ENCODE measurements at places on chromosomes 6 and 20. TPM values are rescaled to one million over a fixed set of nuclear protein-coding genes. Genes with fewer than 3 reads are reported as not detected.
A peak's percentile ranks its signal among the peaks of the same experiment; 100 is the strongest.

GRCh38 chr6:12769556-12770256, 53.1 kb downstream of the PHACTR1 start:
- no peak for DNase-seq
- peaks cover 8% of the 10 kb centered on the region for H3K27me3 ChIP-seq
- no peaks in the 10 kb centered on the region for H3K36me3 ChIP-seq
- H3K4me3 ChIP-seq, result no peak overlapping the region

DNA sequence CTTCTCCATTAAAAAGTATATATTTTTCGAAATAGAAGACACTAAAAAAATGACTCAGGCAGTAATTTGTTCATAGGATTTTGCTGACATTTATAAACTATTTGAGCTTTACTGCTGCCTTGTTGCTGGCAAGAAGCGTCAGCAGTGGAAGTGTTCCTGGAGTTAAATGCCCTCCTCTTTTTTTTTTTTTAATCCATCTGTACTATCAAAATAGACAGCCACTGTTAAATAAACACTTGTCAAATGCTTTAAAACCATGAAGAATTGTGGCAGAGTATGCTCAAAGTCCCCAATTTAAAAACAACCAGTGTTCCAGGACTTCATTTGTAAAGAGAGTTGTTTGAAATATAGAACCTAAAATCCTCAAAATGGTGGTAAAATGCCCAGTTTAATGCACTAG, 253.8 kb downstream of the NKAIN2 start:
- no peaks in the 10 kb centered on the region for H3K27me3 ChIP-seq
- H3K36me3 ChIP-seq, result no peaks in the 10 kb centered on the region
- H3K4me3 ChIP-seq, result no peak overlapping the region
- peaks cover 3% of the 10 kb centered on the region for H3K4me1 ChIP-seq
- H3K27ac ChIP-seq, result no peak overlapping the region

- peaks cover 2% of the 10 kb centered on the region for H3K36me3 ChIP-seq
- DNase-seq, result no peak
These were observed 34.2 kb upstream of the RPN2 start for GRCh38 chr20:37144856-37145404.

The FNDC1 gene
- total RNA-seq, result 0.04 TPM

- no peak within 1 kb of the TSS for H3K4me3 ChIP-seq
- H3K27me3 ChIP-seq, result peaks cover 59% of the 10 kb centered on the region
- peak; percentile 56 for DNase-seq
- no peaks in the 10 kb centered on the region for H3K4me1 ChIP-seq
These were observed at the start of gene HRH3 for GRCh38 chr20:62219992-62220665. TSS of gene HRH3 (minus strand) at chr20:62220278. CDS start at chr20:62219970, 308 bp downstream.

GRCh38 chr20:29878281-29878741, 1379.2 kb upstream of the DEFB115 start:
- no peak for DNase-seq
- H3K4me3 ChIP-seq, result peak overlapping the region; percentile 11
- no peak overlapping the region for H3K27ac ChIP-seq
- no peaks in the 10 kb centered on the region for H3K36me3 ChIP-seq

The OLIG3 gene
- 0.21 TPM for total RNA-seq

The SYCP2L gene
- total RNA-seq, result not detected

- DNase-seq, result peak; percentile 43
- peaks cover 3% of the 10 kb centered on the region for H3K36me3 ChIP-seq
- no peak overlapping the region for H3K27ac ChIP-seq
- peaks cover 19% of the 10 kb centered on the region for H3K4me1 ChIP-seq
These were observed 15.6 kb upstream of the UBE2J1 start for GRCh38 chr6:89368107-89368506.

GRCh38 chr20:14505476-14505875, 168.1 kb upstream of the FLRT3 start:
- no peak overlapping the region for H3K27ac ChIP-seq
- no peaks in the 10 kb centered on the region for H3K4me1 ChIP-seq
- no peak for DNase-seq
- H3K36me3 ChIP-seq, result no peaks in the 10 kb centered on the region

GRCh38 chr6:3915076-3915791, 66.1 kb downstream of the FAM50B start:
- H3K4me1 ChIP-seq, result peaks cover 25% of the 10 kb centered on the region
- H3K4me3 ChIP-seq, result no peak overlapping the region
- H3K27me3 ChIP-seq, result peaks cover 60% of the 10 kb centered on the region
- H3K27ac ChIP-seq, result no peak overlapping the region
- peak; percentile 10 for DNase-seq
- no peaks in the 10 kb centered on the region for H3K36me3 ChIP-seq

GRCh38 chr6:69631552-69632346, 165.1 kb downstream of the LMBRD1 start:
- H3K4me3 ChIP-seq, result no peak overlapping the region
- DNase-seq, result no peak
- H3K27me3 ChIP-seq, result peaks cover 20% of the 10 kb centered on the region
- no peak overlapping the region for H3K27ac ChIP-seq

GRCh38 chr6:157861814-157862213, 38.8 kb downstream of the SNX9 start:
- H3K4me1 ChIP-seq, result peaks cover 76% of the 10 kb centered on the region
- DNase-seq, result no peak
- peaks cover 66% of the 10 kb centered on the region for H3K36me3 ChIP-seq
- H3K27ac ChIP-seq, result no peak overlapping the region
- H3K4me3 ChIP-seq, result no peak overlapping the region

The RWDD2A gene
- total RNA-seq, result 1.2 TPM

DNA sequence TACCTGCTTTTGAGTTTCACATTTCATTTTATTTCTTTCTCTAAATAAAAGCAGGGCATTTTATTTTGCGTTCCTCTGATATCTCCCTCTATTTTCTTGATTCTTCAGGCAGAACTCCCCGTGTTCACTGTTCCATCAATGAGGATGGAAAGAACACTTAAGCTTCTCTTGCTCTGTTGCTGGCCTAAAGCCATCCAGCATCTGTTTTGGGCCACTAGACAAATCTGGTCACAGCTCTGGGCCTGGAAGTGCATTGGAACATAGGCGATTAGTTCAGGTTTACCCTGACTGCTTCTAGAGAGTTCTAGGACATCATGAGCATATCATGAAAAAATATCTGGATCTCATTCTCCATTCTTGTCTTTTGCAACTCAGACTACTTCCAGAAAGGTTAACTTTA, 611.2 kb downstream of the UTRN start:
- no peaks in the 10 kb centered on the region for H3K27me3 ChIP-seq
- no peak for DNase-seq
- peaks cover 3% of the 10 kb centered on the region for H3K4me1 ChIP-seq
- H3K27ac ChIP-seq, result no peak overlapping the region
- H3K36me3 ChIP-seq, result no peaks in the 10 kb centered on the region

DNA sequence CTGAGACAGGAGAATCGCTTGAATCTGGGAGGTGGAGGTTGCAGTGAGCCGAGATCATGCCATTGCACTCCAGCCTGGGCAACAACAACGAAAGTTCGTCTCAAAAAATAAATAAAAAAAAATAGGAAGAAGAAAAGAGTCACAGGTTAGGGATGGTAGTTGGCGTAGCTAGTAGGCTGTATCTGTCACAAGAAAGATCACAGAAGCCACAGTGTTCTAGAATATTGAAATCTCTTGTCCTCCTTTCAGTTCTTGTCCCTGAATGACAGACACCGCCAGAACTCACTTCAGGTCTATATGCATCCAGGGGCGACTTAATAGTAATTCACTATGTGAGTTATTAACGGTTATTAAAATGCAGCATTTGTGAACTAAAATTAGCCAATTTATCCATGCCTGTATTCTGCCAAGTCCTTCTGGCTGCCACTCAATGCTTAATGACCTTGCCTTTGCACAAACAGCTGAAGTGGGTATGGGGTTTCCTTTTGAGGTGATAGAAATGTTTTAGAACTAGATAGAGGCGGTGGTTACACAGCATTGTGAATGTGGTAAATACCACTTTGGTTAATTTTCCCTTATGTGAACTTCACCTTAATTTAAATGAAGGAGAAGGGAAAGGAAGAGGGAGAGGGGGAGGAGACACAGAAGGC, 41.3 kb upstream of the ZMYND8 start:
- peaks cover 7% of the 10 kb centered on the region for H3K4me1 ChIP-seq
- H3K27me3 ChIP-seq, result no peaks in the 10 kb centered on the region
- H3K4me3 ChIP-seq, result no peak overlapping the region
- no peaks in the 10 kb centered on the region for H3K36me3 ChIP-seq
- no peak for DNase-seq
- H3K27ac ChIP-seq, result peak overlapping the region; percentile 55

All from activated naive CD8-positive, alpha-beta T cell treated with anti-CD3 and anti-CD28 coated beads for 36 hours (primary cell).